Effector CD4-positive, alpha-beta T cell (primary cell): ENCODE measurements at places on chromosomes 3 and 15.

DNA sequence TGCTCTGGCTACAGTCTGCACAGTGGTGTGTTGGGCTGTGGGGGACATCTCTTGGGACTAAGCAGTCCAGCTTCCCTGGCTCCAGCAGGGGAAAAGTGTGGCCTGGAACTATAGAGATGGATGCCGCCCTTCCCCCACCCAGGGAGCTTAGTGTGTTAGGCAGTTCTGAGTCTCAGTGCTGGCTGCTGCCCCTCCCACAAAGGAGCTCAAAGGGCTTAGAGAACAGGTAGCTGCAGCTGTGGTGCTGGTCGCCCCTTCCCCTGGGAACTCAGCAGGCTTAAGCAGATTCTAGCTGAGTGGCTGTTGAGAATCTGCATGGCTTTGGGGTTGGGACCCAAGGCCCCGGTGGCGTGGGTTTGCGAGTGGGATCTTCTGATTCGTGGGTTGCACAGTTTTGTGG is 190.8 kb downstream of the PDCD6IP start:
- no peak for DNase-seq

GRCh38 chr3:2889736-2890135 is 220.4 kb downstream of the IL5RA start:
- no peak for DNase-seq

- no peak for DNase-seq
Observed at GRCh38 chr3:31699309-31699953, 166.7 kb downstream of the STT3B start.

DNA sequence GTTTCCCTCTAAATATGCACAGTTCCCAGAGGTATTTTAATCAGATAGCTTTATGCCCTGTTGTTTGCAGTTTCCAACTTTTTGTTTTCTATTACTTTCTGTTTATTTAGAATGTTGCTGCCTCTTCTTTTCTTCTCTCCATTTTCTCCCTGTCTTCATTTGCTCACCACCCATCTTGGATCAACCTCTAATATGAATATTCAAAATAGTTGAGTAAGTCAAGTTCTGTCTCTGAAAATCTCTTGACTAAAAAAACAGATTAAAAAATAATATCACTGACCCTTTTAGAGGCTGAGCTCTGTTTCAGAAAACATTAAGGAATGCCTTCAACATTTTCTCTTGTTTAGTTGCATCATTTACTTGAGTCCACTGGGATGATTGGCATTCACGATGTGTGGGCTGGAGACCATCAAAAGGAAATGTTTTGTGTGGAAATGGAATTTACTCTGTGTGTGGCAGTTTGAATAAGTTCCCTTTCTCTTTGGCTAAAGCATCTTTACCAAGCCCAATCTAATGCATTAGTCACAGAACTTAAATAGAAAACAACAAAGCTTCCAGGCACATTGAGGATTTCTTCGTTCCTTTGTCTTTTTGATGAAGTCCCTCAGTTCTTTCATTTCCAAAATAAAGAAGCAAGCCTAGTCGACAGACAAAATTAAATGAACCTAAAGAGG is 633.9 kb upstream of the TGFBR2 start:
- DNase-seq: no peak

- no peak for DNase-seq
Observed at GRCh38 chr3:16496008-16496407, 17.5 kb downstream of the RFTN1 start.

GRCh38 chr3:186258968-186259367 is 103.1 kb downstream of the DGKG start:
- DNase-seq: no peak

DNA sequence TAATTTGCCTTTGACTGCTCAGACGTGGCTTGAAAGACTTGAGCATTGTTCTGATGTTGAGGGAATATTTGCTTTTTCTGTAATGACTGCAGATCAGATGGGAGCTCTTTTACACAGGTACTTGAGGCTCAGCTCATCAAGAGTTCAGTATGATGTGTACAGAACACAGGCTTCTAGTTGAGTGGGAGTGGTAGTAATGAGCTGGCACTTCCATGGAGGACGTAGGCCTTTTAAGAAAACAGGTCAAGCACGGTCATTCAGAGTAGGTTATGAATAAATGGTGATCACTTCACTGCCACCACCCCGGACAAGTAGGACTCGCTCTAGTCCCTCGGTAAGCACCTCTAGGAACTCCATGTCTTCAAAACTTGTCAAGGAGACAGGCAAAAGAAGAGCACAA is 8.8 kb downstream of the EMC4 start:
- DNase-seq: no peak

GRCh38 chr3:65617787-65618186 is 420.9 kb downstream of the MAGI1 start:
- no peak for DNase-seq

GRCh38 chr3:162704238-162704637 is 1207.6 kb downstream of the OTOL1 start:
- DNase-seq: no peak

- no peak for DNase-seq
Observed at GRCh38 chr3:115784739-115785536, 161.6 kb downstream of the GAP43 start.

DNA sequence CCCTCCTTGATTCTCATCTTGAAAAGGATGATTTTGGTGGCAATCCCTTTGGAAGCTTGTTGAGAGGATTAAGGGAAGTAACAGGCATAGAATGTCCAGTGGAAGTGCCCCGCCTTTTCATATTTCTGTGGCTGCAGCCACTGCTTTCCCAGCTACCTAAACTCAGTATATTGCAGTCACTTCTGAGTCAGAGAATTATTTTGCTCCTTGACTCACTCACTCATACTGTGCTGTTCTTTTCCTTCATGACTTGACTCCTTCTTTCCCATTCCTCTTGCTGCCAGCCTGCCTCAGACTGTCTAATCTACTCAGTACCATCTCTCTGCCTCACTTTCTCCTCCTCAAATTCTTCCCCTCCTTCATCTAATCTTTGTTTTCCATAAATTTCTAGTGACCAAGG is 26.5 kb upstream of the POLR2M start:
- DNase-seq: no peak
